ENCODE measurements at places on chromosomes 12 and 14.

DNA sequence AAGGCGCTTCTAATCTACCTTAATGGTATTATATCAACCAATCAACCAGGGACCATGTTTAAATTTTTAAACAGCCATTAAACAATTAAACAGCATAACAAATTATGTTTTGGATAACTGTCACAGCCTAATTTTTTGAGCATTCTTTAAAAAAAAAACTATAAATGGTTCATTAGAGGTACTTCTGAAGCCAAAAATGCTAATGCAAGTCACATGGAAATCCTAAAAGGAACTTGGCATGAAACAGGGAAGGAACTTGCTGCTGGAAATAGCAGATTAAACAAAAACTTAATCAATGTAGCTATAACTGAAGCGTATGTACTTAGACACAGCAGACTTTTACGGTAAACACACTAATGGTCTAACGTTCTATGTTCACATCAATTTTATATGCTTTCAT lies 190.2 kb upstream of the BTG1 start:
- DNase-seq = no peak

GRCh38 chr12:99259040-99259934 lies 388.3 kb upstream of the GARIN6 start:
- no peak for DNase-seq

DNA sequence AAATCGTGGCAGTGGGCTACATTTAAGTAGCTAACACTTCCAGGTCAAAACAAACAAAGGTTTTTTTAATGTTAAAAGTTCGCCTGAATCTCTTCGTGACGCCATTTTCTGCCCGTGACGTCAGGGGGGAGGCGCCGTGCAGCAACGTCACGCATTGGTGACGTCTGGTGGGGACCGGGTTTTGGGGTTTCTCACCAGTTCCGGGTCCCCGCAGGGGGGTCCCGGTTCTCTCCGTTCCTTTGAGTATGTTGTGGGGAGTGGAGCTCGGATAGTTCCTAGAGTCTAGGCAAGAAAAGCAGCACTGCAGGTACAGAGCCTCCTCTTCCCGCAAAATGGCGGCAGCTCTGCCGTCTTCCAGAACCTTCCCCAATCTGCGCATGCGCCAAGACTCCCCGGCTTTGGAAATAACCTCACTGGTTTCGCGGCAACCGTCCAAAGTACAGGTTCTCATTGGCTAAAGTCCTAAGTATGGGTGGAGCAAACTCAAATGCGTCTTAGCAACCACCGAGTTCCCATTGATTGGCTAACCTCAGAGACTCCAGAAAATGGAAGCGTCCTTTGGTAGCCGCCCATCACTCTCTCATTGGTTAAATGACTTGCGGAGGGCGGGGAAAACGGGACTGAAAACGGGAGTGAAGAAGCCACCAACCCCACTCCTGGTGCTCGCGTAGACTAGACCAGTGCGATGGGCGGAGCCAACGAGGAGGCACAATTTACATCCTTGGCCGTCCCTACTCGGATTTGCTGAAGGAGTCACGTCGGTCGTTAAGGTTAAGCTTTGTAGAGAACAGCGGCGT lies at the start of gene RBM23:
Gene RBM23, minus strand, starts transcription at position 346 of the 797 bp plus-strand sequence.
- peak; percentile 100 for DNase-seq

DNA sequence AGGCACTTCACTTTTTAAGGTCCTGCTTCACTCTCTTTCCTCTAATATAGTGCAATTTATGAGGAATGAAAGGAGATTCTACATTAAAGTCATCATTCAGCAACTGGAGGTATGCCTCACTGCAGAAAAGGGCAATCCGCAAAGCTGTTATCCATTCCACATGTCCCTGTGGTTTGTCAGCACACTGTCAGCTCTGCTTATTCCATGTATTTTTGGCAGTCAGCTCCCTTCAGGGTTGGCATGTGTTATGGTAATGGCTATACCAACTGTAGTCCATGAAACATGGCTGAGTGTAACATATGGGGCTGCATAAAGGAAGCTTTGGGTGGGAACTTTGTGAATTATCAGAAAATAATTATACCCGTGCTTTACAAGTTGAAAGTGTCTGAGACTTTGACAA lies 154.1 kb downstream of the GALC start:
- DNase-seq = no peak

DNA sequence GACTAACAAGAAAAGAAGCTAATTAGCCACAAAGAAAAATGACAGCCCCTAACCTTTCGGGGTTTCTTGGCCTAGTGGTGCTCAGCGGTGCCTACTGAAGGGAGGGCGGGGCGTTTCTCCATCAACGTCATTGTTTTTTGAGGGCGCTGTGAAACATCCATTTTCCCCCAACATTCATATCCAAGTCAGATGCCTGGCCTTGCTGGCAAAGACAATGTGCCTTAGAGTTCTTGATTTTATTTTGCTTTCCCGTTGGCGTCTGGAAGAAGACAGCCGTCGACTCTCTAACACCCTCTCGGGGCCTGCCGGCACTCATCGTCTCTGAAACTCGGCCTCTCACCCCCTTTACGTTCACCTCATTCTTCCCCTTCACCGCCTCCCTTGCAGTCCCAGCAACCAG lies 154.5 kb downstream of the PHETA1 start:
- DNase-seq = no peak

DNA sequence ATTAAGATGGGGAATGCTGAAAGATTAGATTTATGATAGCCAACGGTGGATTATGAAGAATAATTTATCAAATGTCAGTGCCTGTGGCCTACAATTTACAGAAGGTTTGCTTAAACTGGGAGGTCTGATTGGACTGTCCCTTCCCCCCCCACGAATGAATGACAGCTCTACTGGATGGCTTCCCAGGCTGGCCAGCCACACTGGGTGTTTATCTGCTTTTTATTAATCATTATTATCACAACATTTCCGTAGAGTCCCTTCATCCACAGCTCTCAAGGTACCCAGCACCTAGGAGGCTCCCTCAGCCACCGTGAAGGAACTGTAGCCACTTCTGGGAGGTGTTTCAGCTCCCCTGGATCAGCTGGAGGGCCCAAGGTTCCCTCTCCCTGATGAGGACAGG lies 78.9 kb downstream of the ADCK1 start:
- no peak for DNase-seq

- DNase-seq = no peak
Observed at GRCh38 chr12:57188090-57188425, 28.5 kb upstream of the NXPH4 start.

GRCh38 chr14:89029961-89030694 lies 205.7 kb downstream of the TTC8 start:
- no peak for DNase-seq

GRCh38 chr14:58749066-58749669 lies 111.4 kb downstream of the DACT1 start:
- no peak for DNase-seq

DNA sequence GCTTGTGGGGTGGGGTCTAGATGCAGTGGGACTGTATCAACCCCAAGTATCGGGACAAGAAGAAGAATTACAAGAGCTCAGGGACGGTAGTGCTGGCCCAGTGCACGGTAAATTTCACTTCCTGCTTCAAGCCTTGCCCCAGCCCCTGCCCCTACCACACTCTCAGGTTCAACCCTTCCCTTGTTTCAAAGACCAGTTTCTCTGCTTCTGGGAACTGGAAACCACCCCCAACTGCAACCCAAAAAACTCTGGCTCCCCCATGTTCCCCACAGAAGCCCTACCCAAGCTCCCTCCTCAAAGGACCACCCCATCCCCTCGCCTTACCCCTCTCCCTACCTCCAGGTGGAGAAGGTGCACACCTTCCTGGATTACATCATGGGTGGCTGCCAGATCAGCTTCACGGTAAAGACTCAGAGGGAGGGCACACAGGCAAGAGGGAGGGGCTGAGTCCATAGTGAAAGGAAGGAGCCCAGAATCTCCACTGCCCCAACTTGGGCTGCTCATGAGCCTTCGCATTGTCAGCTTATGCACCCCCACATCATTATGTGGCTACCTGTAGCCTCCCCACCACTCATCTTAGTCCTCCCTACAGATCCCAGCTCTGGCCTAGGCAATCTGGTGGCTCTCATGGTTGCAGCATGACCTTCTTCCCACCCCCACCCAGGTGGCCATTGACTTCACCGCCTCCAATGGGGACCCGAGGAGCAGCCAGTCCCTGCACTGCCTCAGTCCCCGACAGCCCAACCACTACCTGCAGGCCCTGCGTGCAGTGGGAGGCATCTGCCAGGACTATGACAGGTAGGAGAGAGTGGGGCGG lies 4.3 kb downstream of the CPNE6 start:
- no peak for DNase-seq

- no peak for DNase-seq
Observed at GRCh38 chr12:12240662-12241340, 26.0 kb downstream of the LRP6 start.

DNA sequence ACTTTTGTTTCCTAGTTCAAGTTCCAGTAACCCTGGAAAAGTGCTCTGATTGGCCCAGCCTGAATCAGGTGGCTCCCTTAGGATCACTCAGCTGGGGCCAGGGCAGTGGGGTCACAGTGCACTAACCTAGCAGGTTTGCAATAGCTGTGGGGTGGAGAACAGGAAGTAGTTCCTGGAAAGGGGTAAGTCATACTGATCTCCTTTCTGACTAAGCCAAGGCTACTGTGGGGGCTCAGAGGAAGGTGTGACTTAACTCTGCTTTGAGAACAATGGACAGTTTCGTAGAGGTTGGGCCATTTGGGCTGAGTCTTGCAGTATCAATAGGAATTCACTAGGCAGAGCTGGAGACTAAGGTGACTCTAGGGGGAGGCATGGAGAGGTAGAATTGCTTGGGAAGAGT lies 89.4 kb downstream of the KIF26A start:
- DNase-seq = no peak

DNA sequence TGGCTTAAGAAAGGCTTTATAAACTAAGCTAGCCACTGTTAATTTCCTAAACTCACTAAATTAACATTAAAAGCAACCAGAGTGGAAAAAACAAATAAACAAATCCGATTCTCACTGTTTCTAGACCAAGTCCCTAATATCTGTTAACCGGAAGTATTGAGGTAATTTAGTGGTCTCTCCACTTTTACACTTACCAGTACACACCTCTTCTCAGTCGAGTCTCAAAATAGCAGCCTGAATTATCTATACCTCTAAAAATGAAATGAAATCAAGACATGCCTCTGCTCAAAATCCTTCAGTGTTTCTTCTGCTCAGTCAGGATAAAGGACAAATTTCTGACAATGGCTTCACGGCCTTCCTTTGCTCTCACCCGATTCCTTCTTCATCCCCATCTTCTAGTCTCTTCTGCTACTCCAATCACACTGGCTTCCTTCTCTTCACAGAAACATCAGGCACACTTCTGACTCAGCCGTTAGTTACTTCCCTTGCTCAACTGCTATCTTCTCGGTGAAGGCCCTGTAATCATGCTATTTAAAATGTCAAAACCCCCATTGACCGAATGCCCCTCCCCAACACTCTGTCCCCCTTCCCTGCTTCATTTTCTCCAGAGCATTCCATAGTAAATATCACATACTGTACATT lies 161.3 kb downstream of the KITLG start:
- no peak for DNase-seq

GRCh38 chr12:95244350-95244749 lies 26.7 kb downstream of the VEZT start:
- DNase-seq = no peak

GRCh38 chr12:48775299-48775698 lies 13.6 kb downstream of the ADCY6 start:
- DNase-seq = no peak

- DNase-seq = no peak
Observed at GRCh38 chr14:90242444-90242843, 13.9 kb upstream of the PSMC1 start.

DNA sequence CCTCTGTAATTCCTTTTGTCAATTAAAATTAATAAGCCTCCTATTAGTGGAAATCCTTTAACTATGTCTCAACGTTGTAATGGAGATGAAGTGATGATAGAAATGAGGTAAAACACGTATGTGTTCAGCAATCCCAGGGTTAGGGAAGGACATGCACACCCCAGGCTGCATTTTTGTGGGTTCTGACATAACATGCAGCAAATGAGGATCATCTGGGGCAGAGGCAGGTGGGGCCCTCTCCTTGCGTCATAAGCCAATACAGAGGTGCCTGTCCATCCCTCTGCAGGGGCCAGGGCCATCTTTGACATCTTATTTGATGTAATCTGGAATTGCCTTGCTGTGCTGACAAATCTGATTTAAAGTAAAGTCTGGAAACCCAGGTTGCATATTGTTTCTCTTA lies 73.2 kb downstream of the MYRFL start:
- DNase-seq = no peak

- DNase-seq = no peak
Observed at GRCh38 chr14:39265806-39266524, 32.2 kb downstream of the MIA2 start.

DNA sequence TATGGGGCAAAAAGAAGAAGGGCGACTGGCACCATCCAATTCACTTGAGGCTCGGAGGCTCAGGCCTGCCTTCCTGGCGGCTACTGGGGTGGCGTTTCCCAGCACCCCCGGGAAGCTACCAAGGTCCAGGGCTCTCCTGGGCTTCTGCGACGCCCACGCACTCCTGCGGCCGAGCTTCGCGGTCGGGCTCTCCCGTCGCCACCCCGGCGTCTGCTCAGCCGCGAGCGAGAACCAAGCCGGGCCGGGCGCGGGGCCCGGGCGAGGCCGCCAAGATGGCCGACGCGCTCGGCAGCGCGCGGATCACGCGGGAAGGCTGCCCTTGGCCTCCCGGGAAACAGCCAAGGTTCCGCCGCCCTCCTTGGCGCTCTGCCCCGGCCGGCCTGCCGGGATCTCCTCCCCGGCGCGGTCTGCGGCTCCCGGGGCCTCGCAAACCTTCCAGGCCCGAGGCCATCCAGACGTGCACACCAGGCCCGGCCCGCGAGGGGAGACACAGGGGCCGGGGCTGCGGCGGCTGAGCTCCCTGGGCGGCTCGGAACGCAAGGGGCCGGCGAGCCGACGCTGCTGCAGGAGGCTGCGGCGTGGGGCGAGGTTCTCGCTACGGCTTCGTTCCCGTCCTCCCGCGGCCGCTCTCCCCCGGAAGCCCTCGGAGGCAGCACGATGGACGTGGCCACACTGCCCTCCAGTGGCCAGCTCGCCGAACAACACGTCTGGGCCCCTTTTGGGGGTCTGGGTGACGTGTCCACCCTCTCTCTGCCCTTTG lies 23.5 kb upstream of the ZFP36L1 start:
- DNase-seq = peak; percentile 83

DNA sequence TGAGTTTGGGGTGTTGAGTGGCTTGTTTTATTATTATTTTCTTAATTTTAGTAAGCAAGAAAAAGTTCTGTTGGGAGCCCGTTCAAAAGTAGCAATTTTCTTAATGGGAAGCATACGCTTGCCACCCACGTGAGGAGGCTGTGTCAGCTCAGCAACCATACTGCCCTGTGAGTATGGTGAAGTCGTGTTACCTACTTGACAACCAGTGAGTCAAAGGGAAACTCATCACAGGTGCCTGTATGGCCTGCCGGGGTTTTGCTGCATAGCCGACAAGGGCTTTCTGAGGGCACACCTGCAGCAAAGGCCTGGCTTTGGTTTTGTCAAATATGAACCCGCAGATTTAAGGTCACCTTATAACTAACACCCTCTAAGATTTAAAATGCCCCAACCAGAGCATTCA lies 31.1 kb downstream of the PITPNM2 start:
- peak; percentile 29 for DNase-seq

- DNase-seq = no peak
Observed at GRCh38 chr12:99200711-99201384, 446.7 kb upstream of the GARIN6 start.
